ENCODE measurements at places on chromosomes 12 and 14. TPM values are rescaled to one million over a fixed set of nuclear protein-coding genes. Genes with fewer than 3 reads are reported as not detected.

MTRFR gene
- 16.6 TPM for total RNA-seq

GDF11 gene
- total RNA-seq, result 18.7 TPM

ALX1 gene
- total RNA-seq, result 12.4 TPM

TDRD9 gene
- not detected for total RNA-seq

DNAH10 gene
- total RNA-seq, result 2.0 TPM

DIO2 gene
- total RNA-seq, result 0.58 TPM

DNA sequence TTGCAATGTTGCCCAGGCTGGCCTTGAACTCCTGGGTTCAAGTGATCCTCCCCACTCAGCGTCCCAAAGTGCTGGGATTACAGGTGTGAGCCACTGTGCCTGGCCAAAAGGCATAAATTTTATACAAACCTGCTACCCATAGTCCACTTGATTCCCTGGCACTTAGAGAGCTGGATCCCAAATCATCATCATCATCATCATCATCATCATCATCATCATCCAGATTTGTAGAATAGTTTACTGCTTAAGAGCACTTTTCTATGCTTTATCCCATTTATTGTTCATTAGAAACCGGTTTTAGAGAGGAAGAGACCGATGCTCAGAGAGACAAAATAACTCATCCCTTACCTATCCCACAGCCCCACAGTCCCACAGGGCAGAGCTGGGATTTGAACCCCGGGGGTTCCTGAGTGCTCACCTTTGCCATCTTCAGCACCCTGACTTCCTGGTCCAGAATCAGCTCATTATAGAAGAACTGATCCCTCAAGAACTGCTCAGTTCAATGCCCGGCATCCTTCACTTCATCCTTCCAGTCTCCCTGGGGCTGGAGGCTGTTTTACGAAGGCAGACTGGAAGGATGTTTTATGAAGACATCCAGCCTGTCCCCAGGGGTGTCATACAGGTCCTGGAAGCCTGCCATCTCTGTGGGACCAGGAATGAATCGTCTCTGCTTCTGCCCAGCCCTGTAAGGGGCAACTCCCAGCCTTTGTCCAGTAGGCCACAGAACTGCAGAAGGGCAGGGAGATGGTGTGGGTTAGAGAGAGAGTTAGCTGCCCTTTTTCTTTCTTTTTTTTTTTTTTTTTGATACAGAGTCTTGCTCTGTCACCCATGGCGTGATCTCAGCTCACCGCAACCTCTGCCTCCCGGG is 20.2 kb upstream of the OASL start:
- DNase-seq, result no peak

GRCh38 chr14:34766060-34766459 is 51.7 kb upstream of the CFL2 start:
- no peak for DNase-seq

- no peak for DNase-seq
Measured at GRCh38 chr12:104799458-104799857, 158.6 kb downstream of the SLC41A2 start.

- DNase-seq, result no peak
Measured at GRCh38 chr12:67540920-67541624, 107.5 kb upstream of the DYRK2 start.

GRCh38 chr12:116640281-116640680 is 81.1 kb downstream of the MAP1LC3B2 start:
- no peak for DNase-seq

GRCh38 chr14:68404652-68405183 is 388.1 kb downstream of the ZFP36L1 start:
- DNase-seq, result no peak

DNA sequence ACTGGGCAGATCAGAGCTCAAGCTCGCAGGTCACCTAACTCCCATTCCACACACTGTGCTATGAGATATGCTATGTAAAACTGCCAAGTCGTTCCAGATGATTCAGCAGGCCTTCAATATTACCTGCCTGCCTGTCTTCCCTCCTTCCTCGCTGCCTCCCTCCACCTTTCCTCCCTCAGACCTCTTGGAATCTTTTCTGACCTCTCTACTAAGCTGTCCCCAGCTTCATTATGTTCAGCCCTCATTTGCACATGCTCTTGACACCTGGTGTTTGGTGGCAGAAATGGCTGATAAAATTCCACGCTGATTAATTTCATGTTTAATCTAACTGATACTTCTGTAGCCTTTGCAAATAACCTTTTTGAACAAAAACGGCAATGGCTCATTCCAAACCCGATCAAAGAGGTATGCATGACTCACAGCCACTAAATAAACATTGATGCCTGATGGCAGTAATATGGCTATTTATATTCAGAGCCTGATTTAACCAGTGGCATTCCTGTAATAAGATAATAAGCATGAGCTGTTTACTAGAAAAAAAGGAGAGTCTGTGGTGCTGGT is 130.8 kb upstream of the EGLN3 start:
- no peak for DNase-seq

- DNase-seq, result no peak
Measured at GRCh38 chr12:59650588-59651228, 54.9 kb downstream of the SLC16A7 start.

DNA sequence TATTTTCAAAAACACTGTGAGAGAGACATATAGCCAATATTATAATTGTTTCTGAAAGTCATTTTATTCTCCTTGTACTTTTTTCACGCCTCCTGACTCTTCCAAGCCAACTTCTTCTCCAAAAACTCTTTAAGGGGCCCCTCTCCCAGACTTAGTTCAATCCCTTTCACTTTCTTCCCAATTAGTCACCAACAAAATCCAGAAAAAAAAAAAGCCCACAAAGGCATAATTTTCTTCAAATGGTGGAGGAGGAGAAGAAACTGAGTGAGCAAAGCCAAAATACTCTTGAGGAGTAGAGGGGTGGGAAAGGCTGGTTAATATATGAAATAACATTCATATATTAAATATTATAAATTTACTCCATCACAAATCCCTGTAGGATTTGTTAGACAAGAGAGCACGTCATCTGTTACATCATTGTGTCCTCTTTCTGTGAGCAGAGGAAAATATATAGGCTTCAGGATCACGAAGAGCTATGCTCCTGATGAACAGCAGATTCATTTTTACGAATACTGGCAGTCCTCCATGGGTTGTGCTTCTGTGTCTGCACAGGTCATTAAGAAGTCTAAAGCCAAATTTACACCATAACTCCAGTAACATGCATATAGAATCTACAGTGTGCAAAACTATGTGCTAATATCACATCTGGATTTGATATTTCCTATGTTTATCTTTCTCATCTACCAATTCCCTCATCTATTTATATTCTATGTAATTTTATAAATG is 25.9 kb upstream of the NID2 start:
- no peak for DNase-seq

GRCh38 chr14:63713764-63714163 is 14.1 kb downstream of the SGPP1 start:
- DNase-seq, result no peak

DNA sequence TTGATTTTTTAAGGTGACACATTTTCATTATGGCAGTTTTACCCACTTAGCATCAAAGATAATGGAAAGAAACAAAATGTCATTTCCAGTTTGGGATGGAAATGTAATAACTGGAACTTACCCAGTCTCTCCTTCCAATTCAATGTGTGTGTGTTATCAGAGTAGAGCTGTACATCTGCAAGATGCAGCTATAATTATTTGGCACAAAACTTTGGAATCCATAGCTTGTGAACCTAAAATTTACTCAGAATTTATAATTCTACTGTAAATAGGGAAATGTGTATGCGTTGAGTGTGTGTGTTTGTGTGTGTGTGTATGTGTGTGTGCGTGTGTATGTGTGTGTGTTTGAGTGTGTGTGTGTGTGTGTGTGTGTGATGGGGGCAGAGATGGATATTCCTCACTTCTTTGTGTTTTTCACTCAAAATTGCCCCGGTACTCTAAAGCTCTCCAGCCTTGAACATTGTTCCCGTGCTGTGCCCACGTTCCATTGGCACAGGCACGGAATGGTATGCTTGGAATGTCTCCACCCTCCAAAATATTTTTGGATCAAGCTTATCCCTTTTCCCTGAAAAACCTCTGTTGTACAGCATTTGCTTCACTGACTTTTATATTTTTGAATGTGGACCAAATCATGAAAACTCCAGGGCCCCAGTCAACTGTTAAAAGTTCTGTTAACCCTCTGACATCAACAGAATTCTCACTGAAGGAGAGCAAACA is 150.2 kb upstream of the BMP4 start:
- no peak for DNase-seq

DNA sequence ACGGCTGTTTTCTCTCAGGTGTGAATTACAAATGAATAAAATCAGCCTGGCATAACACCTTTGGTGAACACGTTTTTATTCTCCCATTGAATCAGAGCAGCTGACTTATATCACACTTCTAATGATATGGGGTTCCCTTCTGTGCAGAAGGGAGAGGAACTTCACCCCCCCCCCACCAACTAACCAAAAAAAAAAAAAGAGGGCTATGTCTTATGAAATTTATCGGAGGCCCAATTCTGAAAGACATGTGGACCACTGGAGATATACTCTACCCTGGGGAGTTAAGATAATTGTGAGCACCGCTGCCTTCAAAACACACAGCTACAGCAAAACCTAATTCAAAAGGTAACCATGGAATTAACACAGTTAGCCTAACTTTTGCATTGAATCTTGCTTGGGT is 4.6 kb downstream of the BCL11B start:
- no peak for DNase-seq

DNA sequence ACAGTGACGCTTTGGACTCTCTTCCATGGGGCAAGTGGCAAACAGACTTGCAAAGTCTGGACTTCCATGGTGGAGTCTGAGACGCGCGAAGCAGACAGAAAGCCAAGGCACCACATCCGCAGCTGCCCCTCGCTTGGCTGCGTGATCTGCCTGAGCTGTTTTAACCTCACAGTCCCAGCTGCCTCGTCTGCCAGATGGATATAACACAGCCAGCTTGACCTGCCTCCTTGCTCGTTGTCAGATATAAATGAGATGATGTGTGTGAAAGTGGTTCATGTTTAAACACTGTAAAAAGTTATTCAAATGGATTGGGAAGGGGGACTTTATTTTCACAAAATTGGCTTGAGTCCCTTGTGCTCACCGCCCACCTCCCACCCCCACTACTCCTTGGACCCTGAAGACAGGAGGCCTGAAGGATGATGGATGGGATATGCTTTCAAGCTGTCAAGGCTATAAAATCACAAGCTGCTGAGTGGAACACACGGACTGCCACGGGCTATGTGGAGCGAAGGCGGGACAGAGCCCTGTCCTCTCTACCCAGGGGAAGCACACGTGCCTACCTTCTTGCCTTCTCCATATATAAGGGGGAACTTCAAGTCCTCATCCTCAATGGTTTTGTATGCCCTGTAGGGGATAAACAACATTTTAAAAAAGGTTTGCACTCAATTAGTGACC is 226.9 kb downstream of the MON2 start:
- no peak for DNase-seq

GRCh38 chr14:105067140-105067968 is 2.1 kb upstream of the GPR132 start:
- DNase-seq, result no peak
